ENCODE measurements at places on chromosomes 7 and 10.

GRCh38 chr10:101725296-101726114, 30.5 kb upstream of the FBXW4 start:
- DNase-seq, result no peak

- DNase-seq, result no peak
Measured at GRCh38 chr7:104208421-104208780, 588 bp upstream of the ORC5 start.

- no peak for DNase-seq
Measured at GRCh38 chr10:119199231-119199992, 8.0 kb upstream of the GRK5 start.

DNA sequence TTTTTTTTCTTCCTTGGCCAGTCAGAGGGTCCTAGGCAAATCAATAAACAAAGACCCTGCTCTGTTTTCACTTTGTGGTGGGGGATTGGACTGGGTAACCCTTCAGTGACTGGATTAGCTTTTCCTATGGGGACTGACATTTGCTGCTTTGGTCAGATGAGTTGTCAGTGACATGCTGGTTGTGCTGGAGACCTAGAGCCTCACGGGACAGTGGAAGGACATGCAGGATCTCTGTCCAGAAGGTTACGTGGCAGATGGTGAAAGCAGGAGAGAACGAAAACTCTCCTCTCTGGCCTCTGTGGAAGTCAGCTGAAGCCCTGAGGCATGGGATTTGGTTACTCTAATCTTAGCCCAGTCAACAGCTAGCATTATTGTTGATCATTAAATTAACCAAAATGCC, 90.0 kb upstream of the BMPER start:
- DNase-seq, result no peak

- no peak for DNase-seq
Measured at GRCh38 chr7:75727881-75728593, 10.7 kb downstream of the HIP1 start.

- DNase-seq, result no peak
Measured at GRCh38 chr10:126063353-126063791, 167.0 kb downstream of the FANK1 start.

DNA sequence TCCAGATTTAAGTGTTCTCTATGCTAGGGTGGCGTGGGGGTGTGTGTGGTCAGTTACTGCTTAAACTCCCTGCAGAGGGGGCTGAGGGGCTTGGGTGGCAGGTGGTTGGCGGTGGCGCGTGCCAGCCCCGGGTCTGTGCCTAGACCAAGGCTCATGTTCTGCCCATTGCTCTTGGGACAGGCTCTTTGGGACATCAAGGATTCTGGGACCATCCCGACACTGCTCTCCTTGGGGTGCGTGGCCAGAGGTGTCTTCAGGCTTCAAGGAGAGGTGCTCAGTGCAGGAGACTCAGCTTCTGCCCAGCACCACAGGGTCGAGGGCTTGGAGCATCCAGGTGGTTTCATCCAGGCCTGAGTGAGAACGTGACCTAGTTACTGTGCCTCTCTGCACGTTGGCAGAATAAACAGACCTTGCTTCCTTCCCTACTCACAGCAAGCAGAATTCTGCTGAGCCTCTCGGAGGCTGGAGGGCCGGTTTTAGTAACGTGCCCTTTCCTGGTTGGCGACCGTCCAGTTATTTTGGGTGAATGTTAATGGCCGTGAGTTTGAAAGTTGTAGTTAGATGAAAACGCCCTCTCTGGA, 39.9 kb downstream of the CAMK1D start:
- no peak for DNase-seq

DNA sequence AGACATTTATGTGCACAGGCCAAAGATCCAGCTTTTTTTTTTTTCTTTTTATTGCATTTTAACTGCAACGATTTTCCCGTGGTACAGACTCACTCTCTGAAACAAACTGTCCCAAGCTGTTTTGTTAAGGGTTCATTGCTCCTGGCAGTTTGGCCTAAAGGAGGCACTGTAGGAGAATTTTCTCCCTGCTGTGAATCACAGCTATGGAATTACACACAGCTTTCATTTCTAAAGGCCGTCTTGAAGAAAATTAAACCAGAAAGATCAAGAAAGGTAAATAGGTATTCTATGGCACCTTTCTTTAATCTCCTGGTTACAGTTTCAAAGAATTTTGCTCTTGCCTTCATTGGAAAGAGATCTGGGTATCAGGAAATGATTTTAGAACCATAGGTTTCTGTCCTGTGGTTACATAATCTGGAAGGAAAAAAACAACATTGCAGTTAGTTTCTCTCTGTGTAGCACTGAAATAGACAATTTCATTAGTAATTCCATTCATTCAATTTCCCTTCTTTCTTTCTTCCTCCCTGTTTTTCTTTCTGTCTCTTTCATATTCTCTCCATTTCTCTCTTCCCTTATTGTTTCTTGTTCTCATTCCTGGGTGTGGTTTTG, 51.2 kb downstream of the PDK4 start:
- DNase-seq, result no peak

- no peak for DNase-seq
Measured at GRCh38 chr10:16182144-16182543, 254.7 kb upstream of the PTER start.

DNA sequence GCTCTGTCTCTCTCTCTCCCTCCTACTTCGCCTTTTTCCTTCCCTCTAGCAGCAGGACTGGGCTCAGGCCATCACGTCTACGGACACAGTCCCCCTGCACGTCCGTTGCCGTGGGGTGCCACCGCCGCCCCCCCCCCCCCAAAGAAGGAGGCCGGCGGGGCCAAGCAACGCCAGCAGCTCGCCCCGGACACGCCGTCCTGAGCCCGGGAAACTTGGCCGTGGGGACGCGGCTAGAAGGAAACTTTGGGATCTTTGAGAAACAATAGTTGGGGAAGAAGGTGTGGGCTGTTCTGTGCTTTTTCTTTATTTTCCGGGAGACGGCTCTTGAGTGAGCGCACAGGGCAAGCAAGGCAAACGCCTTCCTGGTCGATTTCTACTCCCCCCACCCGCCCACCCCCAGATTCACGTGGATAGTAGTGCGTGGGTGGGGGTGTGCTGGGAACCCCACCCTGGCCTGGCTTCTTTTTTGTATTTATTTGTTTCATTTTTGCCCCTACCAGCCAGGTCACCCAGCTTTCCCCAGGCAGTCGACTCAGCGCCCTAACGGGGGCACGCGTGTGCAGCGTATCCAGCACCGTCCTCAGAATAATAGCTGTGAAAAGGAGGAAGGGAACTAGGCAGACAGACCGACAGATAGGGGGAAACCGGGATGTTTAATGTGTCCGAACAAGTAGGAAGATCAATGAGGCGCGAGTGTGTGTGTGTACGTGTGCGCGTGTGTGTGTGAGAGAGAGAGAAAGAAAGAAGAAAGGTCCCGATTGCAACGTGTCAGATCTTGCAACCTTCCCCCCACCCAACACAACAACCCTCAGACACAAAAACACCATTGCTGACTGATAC, 1.4 kb downstream of the MXI1 start:
- DNase-seq, result no peak

DNA sequence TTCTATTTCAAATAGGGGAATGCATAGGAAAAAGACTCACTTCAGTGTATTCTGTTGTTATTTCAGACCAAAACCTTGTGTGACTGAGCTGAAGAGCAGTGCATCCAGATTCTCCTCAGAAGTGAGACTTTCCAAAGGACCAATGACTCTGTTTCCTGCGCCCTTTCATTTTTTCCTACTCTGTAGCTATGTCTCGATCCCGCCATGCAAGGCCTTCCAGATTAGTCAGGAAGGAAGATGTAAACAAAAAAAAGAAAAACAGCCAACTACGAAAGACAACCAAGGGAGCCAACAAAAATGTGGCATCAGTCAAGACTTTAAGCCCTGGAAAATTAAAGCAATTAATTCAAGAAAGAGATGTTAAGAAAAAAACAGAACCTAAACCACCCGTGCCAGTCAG, 12.0 kb downstream of the TET1 start:
- DNase-seq, result no peak

DNA sequence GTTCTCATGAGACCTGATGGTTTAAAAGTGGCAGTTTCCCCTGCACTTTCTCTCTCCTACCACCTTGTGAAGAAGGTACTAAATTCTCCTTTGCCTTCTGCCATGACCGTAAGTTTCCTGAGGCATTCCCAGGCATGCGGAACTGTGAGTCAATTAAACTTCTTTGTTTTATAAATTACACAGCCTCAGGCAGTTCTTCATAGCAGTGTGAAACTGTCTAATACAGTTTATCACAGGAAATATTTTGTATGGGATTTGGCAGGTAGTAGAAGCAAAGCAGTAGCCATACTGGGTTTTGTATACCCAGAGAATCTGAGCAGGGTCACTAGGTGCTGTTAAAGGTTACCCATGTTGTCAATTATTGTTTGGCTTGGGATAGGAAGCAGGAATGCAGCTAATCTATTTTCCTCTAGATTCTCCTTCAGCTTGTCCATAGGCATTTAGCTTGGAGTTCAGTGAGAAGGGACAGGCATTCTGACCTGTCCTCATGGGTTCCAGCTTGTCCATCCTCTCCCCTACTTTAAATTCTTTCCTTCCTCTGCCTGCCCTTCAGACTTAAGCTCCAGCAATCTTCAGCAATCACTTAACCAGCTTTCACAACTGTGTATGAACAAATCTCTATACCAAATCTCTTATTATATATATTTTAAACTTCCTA, 186.7 kb downstream of the PCLO start:
- DNase-seq, result no peak

- DNase-seq, result no peak
Measured at GRCh38 chr7:119630406-119630969, 642.5 kb upstream of the KCND2 start.

DNA sequence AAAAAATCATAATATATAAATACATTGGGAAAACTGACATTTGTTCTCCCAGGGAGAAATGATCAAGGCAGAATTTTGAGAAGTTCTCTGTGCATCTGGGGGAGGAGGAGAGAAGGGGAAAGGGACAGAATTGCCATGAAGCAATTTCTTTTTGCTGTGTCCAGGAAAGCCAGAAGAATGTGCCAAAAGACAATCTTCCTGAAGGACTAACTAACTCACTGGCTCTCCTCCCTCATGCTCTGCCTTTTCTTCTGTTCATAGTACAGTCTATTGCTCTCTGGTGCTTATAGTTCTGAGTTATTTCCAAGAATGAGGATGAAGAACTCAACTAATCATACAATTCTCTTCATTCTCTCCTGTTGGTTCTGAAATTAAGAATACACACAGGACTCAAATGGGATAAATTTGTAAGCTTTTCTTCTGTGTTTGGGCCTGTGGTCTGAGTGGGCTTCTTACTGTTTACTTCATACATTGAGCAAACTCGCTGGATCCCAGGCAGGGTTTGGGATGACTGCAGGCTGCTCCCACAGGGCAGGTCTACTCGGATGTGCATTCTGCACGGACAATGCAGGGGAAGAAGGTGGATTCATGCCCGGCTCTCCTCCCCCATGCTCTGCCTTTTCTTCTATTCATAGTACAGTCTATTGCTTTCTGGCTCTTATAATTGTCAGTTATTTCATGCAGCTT, 22.2 kb upstream of the FAM171A1 start:
- DNase-seq, result no peak

DNA sequence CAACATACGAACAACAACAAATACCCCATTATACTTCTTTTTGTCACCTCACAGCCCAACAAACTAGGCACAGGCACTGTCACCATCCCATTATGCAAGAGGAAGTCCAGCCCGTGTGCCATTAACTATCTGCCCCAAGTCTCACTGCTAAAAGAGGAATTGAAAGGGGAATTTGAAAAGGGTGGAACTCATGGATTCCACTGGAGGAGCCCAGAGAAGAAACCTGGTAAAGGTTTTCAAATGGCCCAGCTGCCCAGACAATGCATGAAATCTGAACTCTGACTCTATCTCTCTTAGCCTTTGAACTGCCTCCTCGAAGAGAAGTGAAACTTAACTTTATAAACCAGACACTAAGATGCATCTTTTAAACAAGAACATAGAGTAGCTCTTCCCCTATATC, 130.0 kb downstream of the PLXNA4 start:
- DNase-seq, result no peak

DNA sequence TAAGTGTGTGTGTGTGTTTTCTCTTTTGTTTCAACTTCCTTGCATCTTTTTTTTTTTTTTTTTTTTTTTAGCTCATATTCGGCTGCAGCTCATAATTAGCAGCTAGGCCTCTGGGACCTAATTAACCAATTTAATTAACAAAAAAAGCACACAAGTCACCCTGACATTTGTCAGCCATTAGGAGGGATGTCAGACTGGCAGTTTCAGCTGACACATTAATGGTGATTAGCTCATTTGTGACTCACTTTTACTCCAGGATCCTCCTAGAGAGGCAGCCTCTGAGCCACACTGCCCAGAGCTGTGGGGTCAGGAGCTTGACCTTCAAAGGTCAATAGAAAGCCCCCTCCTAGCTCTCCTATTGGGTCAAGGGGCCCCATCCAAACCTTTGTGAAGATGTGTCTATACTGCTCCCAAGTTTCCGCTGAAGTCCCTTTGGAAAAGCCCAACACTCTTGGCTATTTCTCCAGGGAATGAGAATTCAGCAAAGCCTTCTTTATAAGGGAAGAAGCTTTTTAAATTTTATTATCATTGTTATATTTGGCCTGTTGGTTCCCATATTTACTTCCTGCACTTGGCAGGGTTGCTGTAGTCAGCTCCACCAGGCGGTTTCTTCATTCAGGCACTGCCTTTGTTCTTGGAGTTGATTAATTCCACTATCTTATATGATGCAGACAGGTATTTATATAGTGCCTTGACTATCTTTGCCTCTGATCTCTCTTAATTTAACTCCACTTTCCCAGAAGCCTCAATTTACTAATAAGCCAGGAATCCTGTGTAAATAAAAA, 109.5 kb upstream of the HABP2 start:
- DNase-seq, result no peak

GRCh38 chr7:11404355-11404754, 427.6 kb downstream of the THSD7A start:
- DNase-seq, result no peak

GRCh38 chr7:47142867-47143175, 439.1 kb downstream of the TNS3 start:
- no peak for DNase-seq

DNA sequence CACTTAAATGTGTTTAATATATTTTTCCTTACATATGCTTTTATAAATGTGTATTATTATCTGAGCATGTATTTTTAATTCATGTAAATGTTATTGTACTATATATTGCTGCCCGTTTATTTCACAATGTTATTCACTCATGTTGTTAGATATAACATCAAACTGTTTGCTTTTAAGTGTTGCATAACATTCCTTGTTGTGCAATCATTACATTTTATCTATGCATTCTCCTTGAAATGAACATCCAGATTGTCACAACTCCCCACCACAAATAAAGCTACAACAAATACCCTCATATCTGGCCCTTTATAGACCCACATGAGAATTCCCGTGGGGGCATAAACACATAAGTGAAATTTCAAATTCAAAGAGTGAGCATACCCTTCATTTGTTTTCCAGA, 264.2 kb downstream of the HPSE2 start:
- no peak for DNase-seq

DNA sequence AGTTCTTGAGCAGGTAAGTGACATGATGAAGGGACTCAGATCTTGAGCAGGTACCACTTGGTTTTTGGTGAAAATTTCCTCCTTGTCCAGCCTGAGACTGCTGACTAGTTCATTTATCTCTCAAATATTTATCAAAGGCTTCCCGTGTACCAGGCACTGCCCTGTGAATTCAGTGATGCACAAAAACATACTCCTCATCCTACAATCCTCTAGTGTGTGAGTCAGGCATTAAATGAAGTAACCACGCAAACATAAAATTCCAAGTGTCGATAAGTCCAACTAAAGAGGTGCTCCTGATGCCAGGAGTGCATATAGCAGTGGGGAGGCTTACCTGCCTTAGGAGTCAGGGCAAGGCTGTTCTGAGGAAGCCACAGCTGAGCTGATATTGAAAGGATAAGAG, 41.5 kb upstream of the LBX1 start:
- no peak for DNase-seq

GRCh38 chr7:68793513-68793912, 804.8 kb upstream of the AUTS2 start:
- DNase-seq, result no peak

- no peak for DNase-seq
Measured at GRCh38 chr10:77403761-77404160, 233.8 kb downstream of the KCNMA1 start.

All from stimulated activated CD8-positive, alpha-beta memory T cell treated with anti-CD3 and anti-CD28 coated beads, Interleukin-4, amount 100 ng/mL, for 1 hour (primary cell).